ENCODE measurements at places on chromosomes 1 and 21.
A peak's percentile ranks its signal among the peaks of the same experiment; 100 is the strongest.

- H3K4me1 ChIP-seq, result no peaks in the 10 kb centered on the region
- no peak for DNase-seq
- H3K27me3 ChIP-seq, result no peaks in the 10 kb centered on the region
- H3K36me3 ChIP-seq, result no peaks in the 10 kb centered on the region
- no peak overlapping the region for H3K4me3 ChIP-seq
Observed at GRCh38 chr1:22689505-22689904, 21.1 kb upstream of the EPHB2 start.

DNA sequence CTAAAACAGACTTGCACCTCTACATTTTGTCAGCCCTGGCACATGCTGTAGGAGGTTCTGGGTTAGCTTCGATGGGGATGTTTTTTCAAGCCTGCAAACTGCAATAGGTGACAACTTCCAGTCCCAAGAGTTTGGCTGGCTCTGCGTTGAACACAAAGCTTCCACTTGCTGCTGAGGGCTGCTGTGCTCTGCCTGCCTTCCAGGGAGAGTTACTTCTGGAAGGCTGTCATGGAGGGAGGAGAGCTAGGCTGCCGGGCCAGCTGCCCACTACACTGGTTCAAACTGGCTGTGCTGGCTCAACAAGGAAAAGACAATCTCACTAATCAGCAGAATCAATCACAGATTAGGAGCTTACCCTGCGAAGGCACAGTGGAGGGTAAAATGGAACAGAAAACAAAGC, 46.7 kb upstream of the PPP2R5A start:
- no peaks in the 10 kb centered on the region for H3K4me1 ChIP-seq
- H3K36me3 ChIP-seq, result no peaks in the 10 kb centered on the region
- H3K4me3 ChIP-seq, result no peak overlapping the region
- no peak for DNase-seq

DNA sequence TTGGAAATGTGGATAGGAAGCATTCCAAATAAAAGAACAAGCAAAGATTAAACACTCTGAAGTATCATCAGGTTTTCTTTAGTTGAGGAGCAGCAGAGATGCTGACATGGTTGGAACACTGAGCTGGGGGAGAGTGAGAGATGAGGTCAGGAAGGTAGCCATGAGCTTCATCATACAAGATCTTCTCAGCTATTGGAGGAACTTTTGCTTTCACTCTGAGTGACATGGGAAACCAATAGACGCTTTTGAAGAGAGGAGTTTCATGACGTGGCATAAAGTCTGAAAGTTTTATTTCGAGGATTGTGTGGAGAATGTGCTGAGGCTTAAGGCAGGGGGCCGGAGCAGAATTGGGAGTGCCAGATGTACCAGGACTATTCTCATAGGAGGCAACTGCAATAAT, 616.2 kb upstream of the CAMK1G start:
- no peak overlapping the region for H3K4me3 ChIP-seq
- H3K27me3 ChIP-seq, result no peaks in the 10 kb centered on the region
- H3K4me1 ChIP-seq, result no peaks in the 10 kb centered on the region
- H3K36me3 ChIP-seq, result no peaks in the 10 kb centered on the region

DNA sequence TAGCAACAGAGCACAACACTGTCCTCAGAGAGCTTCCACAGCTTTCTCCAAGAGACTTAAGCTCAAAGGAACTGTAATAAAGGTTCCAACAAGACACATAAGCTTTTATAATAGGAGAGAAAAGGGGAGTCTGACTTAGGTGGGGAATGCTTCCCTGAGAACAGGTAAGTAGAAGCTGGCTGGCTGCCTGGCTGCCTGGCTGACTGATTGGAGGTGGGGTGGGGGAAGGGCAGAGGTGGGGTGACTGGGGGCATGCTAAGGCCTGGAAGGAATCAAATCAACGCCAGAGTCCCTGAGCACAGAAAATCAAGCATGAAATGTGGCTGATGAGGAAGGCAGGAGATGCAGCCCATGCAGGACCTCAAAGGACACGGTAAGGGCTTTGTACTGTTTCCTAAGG, 45.8 kb downstream of the DMAP1 start:
- no peaks in the 10 kb centered on the region for H3K36me3 ChIP-seq
- no peak overlapping the region for H3K27ac ChIP-seq
- no peak for DNase-seq
- no peaks in the 10 kb centered on the region for H3K27me3 ChIP-seq

GRCh38 chr1:33096363-33097005, 15.5 kb downstream of the AZIN2 start:
- H3K4me1 ChIP-seq, result peaks cover 3% of the 10 kb centered on the region
- no peak overlapping the region for H3K4me3 ChIP-seq
- H3K27me3 ChIP-seq, result no peaks in the 10 kb centered on the region
- no peaks in the 10 kb centered on the region for H3K36me3 ChIP-seq

GRCh38 chr1:35178874-35179380, 14.0 kb downstream of the SFPQ start:
- no peaks in the 10 kb centered on the region for H3K27me3 ChIP-seq
- peaks cover 92% of the 10 kb centered on the region for H3K36me3 ChIP-seq
- H3K27ac ChIP-seq, result no peak overlapping the region
- H3K4me3 ChIP-seq, result no peak overlapping the region
- H3K4me1 ChIP-seq, result no peaks in the 10 kb centered on the region

GRCh38 chr1:211710566-211711314, 35.3 kb upstream of the NEK2 start:
- DNase-seq, result no peak
- H3K4me1 ChIP-seq, result no peaks in the 10 kb centered on the region
- H3K27me3 ChIP-seq, result no peaks in the 10 kb centered on the region

DNA sequence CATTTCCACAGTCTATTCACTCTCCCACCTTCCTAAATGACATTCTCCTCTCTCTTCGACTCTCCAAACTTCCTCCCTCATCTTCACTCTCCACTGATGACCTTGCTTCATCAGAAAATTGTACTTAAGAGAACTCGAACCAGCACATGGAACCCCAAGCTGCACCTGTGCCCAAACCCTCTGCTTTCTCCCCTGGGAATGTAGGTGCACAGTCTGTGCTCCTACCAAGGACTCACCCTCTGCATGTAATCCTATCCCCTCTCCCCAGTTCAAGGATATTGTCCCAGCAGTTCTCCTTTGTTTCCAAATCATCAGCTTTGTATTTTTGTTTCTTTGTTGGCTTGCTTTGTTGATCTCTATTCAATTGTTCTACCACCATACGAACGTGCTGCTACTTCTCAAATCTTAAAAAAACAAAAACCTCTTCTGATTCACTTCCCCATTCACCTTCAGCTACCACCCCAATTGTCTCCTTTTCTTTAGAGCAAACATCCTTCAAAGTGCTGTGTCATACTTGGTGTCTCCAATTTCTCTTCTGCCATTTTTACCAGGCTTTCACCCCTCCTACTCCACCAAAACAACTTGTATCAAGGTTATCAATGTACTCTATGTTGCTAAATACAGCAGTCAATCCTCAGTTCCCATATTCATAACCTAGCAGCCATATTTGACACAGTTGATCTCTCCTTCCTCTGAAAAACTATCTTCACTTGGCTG, 26.8 kb downstream of the RAB3B start:
- H3K36me3 ChIP-seq, result peaks cover 44% of the 10 kb centered on the region
- no peak for DNase-seq
- no peak overlapping the region for H3K27ac ChIP-seq

DNA sequence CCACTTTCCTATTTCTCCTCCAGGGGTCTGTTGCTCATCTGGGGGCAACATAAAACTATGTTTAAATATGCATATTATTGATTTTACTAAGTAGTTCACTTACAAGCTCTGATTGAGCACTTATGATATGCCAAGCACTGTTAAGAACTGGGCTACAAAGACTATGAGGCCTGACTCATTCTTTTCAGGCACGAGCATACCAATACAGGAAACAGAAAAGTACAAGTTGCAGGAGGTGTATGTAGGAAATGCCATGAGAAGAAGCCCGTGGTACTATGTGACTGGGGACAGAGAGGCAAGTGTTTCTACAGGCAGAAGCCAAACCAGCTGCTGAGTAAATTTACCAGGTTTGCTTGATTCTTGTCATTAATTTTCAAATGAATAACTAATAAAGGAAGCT, 120.4 kb upstream of the PTGFR start:
- no peaks in the 10 kb centered on the region for H3K27me3 ChIP-seq
- H3K4me1 ChIP-seq, result no peaks in the 10 kb centered on the region
- DNase-seq, result no peak
- no peak overlapping the region for H3K4me3 ChIP-seq
- H3K27ac ChIP-seq, result no peak overlapping the region

GRCh38 chr1:43522776-43523480, 7.8 kb upstream of the PTPRF start:
- no peak for DNase-seq
- no peak overlapping the region for H3K27ac ChIP-seq
- no peak overlapping the region for H3K4me3 ChIP-seq
- H3K27me3 ChIP-seq, result no peaks in the 10 kb centered on the region
- H3K4me1 ChIP-seq, result no peaks in the 10 kb centered on the region
- H3K36me3 ChIP-seq, result no peaks in the 10 kb centered on the region

DNA sequence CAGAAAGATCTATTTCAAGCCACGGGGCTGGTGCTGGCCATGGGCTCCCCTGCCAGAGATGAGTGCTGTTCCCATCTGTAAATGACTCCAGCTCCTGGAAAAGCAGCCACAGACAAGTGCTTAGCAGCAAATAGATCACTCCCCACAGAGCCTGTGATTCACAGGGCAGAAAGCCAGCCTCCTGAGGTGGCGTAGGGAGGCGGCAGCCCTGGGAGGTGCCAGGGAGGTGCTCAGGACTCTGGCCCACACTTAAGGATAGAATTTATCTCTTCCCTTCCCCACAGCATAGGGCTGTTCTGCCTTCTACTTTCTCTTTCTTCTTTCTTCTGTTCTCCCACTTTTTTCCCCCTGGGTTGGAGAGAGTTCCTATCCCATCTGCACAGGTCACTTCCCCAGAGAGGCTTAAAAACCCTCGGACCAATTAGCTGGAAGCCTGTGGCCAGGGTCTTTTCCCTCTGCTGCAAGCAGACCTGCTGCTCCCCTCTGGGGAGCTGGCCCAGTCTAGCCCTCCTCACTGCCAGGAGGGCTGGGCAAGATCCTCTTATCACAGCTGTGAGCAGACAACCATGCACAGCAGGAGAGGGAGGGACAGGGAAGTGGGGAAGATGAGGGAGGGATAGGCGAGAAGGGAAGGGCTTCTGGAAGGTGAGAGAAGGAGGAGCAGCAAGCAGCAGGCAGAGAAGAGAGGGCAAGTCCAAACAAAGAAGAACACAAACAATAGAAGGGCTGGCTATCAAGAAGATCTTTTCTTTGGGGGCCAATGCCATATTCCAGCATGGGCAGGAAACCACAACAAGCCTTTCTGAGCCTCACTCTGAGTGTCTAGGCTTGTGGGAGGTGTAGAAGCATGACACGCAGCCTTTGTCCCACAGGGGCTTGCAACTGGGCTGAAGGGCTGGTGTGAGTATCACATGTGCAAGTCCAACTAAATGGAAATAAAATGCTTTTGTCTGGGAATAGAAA, 41.0 kb downstream of the KCND3 start:
- H3K27me3 ChIP-seq, result no peaks in the 10 kb centered on the region
- H3K4me3 ChIP-seq, result no peak overlapping the region
- no peaks in the 10 kb centered on the region for H3K36me3 ChIP-seq
- H3K4me1 ChIP-seq, result peaks cover 4% of the 10 kb centered on the region

GRCh38 chr1:30537279-30537678, 186.1 kb downstream of the MATN1 start:
- no peak overlapping the region for H3K4me3 ChIP-seq
- H3K27ac ChIP-seq, result no peak overlapping the region
- no peaks in the 10 kb centered on the region for H3K4me1 ChIP-seq
- H3K36me3 ChIP-seq, result no peaks in the 10 kb centered on the region

- H3K36me3 ChIP-seq, result no peaks in the 10 kb centered on the region
- no peak for DNase-seq
- no peak overlapping the region for H3K27ac ChIP-seq
- H3K4me3 ChIP-seq, result peak overlapping the region; percentile 76
Observed at GRCh38 chr1:30907481-30908315, 860 bp downstream of the SDC3 start.

DNA sequence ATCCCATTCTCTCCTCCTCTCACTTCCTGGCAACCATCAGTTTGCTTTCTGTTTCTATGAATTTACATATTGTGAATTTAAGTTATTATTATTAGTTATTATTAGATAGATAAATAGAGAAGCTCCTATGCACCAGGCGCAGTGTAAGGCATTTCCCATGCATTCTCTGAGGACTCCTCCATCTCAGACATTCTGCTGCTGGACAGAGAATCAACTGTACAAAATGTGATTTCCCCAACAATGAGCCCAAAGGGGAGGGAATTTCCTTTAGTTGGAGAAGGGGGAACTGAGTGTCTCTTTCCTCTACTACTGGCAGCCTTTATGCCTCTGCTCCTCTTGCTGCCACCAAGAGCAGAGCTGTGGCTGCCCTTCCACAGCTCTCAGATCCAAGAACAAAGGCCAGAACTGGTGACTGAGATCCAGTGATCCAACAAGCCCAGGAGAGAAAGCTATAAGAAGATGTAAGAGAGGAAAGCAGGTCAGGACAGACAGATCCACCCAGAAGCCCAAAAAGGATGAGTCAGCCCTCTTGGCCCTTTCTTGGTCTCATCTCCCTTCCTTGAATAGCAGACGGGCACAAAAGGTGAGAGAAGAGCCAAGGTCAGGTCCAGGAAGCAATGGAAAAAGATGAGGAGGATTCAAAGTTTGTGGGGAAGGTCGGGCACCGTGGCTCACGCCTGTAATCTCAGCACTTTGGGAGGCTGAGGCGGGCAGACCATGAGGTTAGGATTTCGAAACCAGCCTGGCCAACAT, 3.5 kb upstream of the IVL start:
- no peaks in the 10 kb centered on the region for H3K4me1 ChIP-seq
- no peak overlapping the region for H3K4me3 ChIP-seq
- H3K27me3 ChIP-seq, result no peaks in the 10 kb centered on the region
- H3K36me3 ChIP-seq, result no peaks in the 10 kb centered on the region
- H3K27ac ChIP-seq, result no peak overlapping the region

- peaks cover 48% of the 10 kb centered on the region for H3K27me3 ChIP-seq
- no peak for DNase-seq
- H3K4me1 ChIP-seq, result peaks cover 20% of the 10 kb centered on the region
- peak overlapping the region; percentile 85 for H3K4me3 ChIP-seq
Observed at GRCh38 chr1:61051719-61052394, 30.5 kb upstream of the NFIA start.

DNA sequence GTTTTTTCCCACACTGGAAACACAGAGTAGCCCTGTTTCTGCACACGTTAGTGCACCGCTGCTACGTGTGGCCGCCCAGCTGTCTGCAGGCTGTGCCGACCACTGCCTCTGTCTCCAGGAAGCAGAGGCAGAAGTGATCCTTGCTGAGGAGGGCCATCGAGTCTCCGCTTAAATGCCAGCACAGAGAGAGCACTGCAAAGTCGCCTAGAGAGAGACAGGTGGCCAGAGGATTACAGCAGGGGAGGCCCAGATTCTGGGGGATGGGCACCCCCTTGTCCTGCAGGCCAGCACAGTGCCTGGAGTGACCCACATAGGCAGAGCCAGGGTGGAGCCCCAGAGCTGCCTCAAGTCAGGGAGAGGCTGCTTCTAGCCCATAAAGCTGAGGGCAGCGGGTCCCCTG, 6.1 kb downstream of the TPRG1L start:
- H3K27me3 ChIP-seq, result no peaks in the 10 kb centered on the region
- H3K4me3 ChIP-seq, result no peak overlapping the region
- no peak for DNase-seq
- H3K36me3 ChIP-seq, result no peaks in the 10 kb centered on the region
- no peaks in the 10 kb centered on the region for H3K4me1 ChIP-seq

- H3K27me3 ChIP-seq, result no peaks in the 10 kb centered on the region
- DNase-seq, result no peak
Observed at GRCh38 chr21:33455686-33456446, 23.9 kb downstream of the TMEM50B start.

Data from H1 (cell line).